ENCODE measurements at places on chromosomes 6 and 20.
A peak's percentile ranks its signal among the peaks of the same experiment; 100 is the strongest.

DNA sequence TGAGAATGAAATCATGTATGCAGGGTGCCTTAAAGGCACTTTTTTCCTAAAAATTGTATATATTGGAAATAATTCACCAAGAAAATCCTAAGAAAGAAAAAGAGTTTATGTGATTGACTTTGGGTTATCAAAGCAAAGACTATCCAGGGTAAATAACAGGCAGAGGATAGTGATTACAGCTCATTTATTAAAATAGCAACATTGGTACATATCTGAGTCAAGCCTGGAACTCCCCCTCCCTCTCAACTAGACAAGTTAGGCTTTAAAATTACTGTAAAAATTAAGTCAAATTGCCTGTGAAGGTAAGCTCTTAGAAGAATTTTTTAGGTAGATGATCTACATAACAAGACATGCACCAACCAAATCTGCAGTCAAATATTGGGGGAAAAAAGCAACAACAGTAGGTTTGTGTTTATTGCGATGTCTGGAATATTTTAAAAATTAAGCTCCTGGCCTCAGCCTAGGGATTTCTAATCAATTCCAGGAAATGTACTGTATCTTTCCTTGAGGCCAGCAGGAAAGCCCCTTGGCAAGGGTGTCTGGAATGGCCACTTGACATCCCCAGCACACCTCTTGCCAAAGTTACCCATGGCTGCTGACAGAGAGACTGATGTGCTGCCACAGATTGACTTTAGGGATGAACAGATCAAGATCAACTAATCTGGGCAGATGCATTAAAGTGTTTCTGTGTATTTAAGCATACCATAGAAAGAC, 31.2 kb upstream of the HBS1L start:
- DNase-seq = no peak

- DNase-seq = no peak
Measured at GRCh38 chr6:89404512-89404911, 7.6 kb downstream of the RRAGD start.

- no peak for DNase-seq
Measured at GRCh38 chr6:25309886-25310285, 30.7 kb downstream of the CARMIL1 start.

- DNase-seq = no peak
Measured at GRCh38 chr20:30489614-30490003, 767.9 kb upstream of the DEFB115 start.

GRCh38 chr6:29827579-29828470, at the start of gene HLA-G:
TSS of gene HLA-G (plus strand) at chr6:29827825. CDS start at chr6:29827845, 20 bp downstream.
- no peak for DNase-seq

DNA sequence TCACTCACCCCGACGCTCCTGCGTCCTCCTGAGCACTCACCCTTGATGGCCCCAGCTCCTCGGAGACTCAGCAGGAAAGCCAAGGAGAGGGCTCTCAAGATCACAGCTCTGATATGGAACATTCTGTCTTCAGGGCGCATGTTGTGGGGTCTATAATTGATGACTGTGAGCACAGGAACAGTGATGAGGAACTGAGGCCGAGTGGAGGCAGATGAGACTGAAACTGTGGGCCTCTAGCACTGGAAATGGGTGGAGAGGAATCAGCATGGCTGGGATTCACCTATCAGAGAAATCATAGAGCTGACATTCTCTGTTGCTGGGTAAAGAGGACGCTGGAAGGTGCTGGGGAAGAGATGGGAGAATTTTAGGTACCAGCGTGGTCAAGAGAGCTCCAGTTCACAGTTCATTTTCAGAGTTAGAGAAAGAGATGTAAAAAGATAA, at the start of gene HLA-DPA1:
Gene HLA-DPA1, minus strand, starts transcription at position 219 of the 441 bp plus-strand sequence.
- DNase-seq = no peak

DNA sequence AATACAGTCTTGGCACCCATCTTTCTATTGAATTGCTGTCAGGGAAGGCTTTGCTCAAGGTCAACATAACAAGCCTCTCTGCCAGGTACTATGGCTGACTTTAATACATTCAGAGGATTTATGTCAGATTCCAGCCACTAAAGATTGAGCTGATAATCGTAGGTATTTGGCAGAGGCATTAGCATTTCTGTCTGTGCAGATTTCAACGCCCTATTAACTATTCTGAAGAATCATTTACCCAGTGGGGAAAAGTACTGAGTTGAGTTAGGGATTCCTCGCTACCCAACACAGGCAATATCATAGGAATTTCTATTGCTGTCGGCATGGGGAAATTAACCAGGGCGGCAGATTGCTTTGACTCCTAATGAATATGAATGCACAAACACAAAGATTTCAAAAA, 233.7 kb upstream of the SPTLC3 start:
- DNase-seq = no peak

GRCh38 chr6:39281312-39281980, 32.8 kb downstream of the KCNK17 start:
- DNase-seq = no peak

DNA sequence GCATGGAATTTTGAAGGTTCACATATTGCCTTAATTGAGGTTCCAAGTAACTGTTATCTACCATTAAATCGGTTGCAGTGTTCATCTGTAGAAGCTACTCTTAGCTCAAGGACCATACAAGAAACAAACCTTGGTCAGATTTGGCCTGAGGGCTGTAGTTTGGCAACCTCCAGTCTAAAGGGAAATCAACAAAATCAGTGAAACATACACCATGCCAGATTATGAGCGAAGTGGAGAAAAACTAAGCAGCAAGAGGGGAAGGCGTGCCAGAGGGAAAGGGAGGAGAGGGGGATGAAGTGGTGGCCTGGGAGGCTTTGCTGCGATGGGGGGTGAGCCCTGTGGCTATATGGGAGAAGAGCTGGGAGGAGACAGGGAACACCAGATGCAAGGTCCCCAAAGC, 8.8 kb upstream of the SNAI1 start:
- no peak for DNase-seq

DNA sequence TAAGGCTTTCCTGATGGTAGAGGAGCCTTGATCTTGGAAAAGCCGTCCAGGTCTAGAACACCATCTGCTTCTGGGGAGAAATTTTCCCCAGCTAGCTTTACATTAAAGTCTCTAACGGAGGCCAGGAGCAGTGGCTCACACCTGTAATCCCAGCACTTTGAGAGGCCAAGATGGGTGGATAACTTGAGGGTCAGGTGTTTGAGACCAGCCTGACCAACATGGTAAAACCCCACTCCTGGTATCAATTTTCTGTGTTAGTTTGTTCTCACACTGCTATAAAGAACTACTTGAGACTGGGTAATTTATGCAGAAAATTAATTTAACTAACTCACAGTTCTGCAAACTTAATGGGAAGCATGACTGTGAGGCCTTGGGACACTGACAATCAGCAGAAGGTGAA, 37.8 kb downstream of the FAM209B start:
- DNase-seq = no peak

GRCh38 chr6:96542702-96543101, 20.2 kb upstream of the FHL5 start:
- no peak for DNase-seq

GRCh38 chr6:162385980-162386379, 341.6 kb downstream of the PRKN start:
- DNase-seq = no peak

DNA sequence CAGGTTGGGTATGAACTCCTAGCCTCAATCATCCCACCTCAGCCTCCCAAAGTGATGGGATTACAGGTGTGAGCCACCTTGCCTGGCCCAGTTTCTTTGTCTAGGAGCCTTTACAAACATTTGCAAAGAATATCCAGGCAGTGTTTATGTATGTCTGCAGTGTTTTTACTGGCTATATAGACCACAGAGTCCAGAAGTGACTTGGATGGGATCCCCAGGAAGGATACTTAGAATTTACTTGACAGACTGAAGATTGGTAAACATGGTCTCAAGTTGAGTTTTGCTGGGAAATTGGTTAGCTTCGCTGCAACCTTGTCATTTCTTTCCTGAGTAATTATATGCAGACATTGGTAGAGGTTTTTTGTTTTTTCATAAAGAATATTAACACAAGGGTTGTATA, 23.8 kb downstream of the JARID2 start:
- no peak for DNase-seq

GRCh38 chr20:6492271-6493055, 275.0 kb upstream of the BMP2 start:
- no peak for DNase-seq

- DNase-seq = no peak
Measured at GRCh38 chr20:6993011-6993410, 225.5 kb downstream of the BMP2 start.

DNA sequence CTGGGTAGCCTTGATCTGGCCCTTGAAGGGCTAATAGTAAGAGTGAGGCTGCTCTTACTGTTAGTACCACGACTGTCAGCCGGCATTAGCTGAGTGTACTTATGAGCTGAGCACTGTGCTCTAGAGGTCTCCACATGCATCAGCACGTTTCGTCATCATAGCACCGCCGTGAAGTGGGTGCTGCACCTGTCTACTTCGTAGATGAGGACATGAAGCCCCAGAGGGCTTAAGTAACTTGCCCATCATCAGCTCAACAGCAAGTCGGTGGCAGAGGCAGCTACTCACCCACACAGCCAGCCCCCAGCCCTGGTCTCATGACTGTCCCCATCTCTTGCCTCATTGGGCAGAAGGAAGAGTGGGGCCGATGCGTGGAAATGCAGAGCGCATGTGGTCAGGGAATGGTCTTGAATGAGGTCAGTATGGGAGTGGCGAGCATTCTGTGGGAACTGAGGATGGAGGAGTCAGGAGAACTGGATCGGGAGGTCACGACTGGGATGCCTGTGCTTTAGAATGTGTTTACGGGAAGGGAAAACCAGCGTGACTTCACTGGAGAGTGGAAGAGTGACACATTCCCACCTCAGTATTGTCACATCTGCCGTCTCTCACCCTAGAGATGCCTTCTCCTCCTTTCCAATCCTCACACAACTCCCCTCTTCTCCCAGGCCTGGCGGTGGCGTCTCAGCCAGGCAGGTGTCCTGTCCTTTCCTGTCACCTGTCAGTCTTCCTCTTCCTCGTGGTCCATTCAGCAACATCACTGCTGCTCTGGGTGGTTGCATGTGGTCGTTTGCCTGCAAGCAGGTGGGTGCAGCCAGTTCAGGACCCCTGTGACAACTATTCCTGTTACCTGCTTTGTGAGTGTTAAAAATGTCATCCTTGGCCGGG, 6.0 kb downstream of the SYTL3 start:
- DNase-seq = no peak

DNA sequence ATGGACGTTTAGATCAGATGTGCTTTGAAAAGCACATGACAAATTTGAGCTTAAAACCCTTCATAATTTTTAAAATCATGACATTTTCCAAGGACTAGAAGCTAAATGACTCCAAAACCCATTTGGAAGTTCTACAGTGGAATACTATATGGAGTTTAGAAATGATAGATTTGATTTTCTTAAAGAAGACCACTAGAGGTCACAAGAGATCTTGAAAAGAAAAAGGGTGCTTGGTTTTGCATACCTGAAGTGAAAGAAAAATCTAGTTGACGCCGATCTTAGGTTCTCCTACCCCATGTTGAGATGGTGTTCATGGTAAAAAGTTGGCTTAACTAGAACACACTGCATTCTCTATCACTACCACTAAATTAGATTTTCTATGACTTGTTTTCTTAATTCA, 31.5 kb downstream of the CFAP61 start:
- DNase-seq = peak; percentile 46

GRCh38 chr20:63103402-63104311, 96.9 kb upstream of the BHLHE23 start:
- DNase-seq = no peak

- no peak for DNase-seq
Measured at GRCh38 chr6:88458662-88459061, 292.5 kb upstream of the CNR1 start.

GRCh38 chr6:11785774-11786579, 7.4 kb upstream of the ADTRP start:
- DNase-seq = no peak

DNA sequence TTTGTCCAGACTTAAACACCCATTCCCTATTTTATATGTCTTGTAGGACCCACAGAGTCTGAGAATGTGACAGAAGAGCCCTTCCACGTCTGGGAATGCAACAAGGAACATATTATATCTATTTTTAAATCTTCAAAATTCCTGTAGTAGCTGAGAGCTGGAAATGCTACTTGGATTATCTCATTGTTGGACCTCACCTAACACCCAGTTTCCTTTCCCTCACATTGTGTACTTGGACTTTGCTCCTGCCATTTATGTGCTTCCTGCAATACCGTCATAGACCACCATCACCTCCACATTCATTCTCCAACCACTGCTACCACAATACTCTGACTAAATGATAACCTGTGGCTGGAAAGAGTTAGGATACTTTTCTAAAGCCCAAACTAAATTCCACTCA, 335.4 kb downstream of the COL12A1 start:
- no peak for DNase-seq

DNA sequence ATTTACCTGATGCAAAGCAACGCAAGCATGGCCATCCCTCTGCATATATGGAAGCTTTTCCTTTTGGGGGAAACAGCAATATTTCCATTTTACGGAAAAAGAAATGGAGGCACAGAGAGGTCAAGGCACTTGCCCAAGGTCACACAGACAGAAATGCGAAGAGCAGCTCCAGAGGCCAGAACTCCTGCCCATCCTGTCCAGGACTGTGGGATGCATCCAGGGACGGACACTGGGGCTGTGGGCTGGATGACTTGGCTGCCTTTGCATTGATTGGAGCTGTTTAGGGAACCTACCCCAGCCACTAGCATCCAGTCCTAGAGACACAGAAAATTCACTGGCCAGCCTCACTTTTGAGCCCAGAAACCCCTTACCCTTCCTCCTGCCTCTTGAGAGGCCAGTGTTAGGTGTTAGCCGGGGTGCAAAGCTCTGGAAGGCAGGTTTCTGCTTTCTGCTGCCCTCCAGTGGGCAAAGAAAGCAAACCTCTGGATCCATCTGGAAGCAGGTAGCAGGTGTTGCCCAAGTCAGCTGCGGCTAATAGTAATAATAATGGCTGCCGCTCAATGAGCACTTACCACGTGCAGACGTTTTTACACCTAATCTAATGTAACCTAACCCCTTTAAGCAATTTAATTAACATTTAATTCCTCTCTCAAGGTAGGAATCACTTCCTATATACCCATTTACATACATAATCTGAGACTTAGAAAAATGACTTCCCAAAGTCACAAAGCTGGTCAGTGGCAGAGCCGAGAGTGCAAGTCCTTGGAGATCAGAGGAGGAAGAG, 31.7 kb upstream of the CCN5 start:
- peak; percentile 61 for DNase-seq

DNA sequence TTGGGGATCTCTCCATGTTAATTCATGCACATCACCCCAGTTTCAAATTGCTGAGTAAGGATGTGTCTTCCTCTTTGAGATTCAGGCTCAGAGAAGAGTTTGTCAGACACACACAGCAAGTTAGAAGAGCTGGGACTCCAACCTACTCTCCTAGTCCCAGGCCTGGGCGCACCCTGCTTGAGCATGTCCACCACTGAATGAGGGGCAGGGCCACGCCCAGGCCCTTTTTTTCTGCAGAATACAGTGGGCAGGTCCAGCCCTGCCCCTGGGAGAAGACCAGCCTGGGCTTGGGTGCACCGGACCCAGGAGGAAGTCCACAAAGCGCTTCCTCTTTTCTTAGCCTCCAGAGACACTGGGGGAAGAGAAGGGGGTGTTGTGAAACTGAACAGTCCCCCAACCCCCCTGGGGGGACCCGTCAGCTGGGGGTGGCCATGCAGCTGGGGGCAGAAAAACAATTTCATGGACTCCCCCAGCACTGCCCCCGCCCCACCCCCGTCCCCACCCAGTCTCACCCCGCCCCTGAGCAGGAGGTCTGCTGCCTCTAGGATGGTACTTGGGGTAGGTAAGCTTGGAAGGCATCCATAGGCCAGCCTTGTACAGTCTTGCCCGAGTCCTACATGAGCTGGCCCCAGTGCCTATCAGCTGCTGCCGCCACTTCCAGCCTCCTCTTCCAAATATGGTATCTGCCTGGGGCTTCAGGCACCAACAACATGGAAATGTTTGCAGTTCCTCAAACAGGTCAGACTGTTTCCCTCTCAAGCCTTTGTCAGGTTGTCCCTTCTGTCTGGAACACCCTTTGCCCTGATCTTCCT, 11.7 kb upstream of the HCK start:
- no peak for DNase-seq
